ENCODE measurements at places on chromosomes 12 and 14.

GRCh38 chr14:23245282-23245681, 7.5 kb downstream of the RNF212B start:
- no peak for DNase-seq

- DNase-seq, result no peak
Observed at GRCh38 chr12:89454080-89454848, 70.3 kb downstream of the GALNT4 start.

DNA sequence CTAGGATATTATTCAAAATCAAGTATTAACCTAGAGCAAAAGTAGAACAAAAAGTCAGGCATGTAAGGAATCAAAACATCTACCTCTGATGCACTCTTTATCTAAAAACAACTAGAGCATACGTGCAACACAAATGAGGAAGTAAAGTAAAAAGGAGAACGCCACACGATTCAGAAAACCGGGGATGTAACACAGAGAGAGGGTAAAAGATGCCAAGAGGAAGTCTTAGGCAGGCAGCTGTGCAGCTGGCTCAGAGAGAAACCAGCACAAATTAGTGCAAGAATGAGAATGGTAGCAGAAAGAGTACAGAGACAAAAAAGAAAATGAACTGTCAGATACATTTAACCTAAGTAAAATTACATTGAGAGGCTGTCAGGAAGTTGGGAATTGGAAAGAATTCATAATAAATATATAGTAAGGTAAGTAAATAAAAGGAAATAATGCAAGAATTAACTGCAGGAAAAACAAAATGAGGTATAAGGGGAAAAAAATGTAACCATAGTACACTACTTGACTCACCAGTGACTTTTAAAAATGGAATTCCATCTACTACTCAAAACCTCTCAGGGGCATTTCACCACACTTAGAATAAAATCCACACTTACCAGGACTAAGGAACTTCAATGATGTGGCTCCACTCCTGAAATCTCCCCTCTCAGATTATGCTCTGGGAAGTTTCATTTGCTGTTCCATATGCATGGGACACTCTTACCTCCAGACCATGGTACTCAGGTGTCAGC, 17.1 kb downstream of the BCAT1 start:
- peak; percentile 73 for DNase-seq

DNA sequence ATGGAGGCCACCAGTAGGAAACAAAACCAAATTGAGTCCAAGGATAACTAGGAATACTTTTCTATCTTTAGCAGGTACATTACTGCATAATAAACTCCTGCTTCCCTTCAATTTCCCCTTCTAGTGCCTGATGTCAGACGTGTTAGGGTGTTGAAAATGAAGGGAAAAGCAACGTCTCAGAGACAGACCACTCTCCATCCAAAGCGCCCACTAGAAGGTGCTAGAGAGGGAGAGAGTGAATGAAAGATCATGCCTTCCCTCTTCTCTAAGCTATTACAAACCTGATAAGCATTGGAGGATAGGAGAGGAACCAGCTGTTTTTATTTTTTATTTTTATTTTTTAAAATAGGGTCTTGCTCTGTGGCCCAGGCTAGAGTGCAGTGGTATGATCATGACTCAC, 64.1 kb downstream of the ZNF641 start:
- DNase-seq, result no peak

DNA sequence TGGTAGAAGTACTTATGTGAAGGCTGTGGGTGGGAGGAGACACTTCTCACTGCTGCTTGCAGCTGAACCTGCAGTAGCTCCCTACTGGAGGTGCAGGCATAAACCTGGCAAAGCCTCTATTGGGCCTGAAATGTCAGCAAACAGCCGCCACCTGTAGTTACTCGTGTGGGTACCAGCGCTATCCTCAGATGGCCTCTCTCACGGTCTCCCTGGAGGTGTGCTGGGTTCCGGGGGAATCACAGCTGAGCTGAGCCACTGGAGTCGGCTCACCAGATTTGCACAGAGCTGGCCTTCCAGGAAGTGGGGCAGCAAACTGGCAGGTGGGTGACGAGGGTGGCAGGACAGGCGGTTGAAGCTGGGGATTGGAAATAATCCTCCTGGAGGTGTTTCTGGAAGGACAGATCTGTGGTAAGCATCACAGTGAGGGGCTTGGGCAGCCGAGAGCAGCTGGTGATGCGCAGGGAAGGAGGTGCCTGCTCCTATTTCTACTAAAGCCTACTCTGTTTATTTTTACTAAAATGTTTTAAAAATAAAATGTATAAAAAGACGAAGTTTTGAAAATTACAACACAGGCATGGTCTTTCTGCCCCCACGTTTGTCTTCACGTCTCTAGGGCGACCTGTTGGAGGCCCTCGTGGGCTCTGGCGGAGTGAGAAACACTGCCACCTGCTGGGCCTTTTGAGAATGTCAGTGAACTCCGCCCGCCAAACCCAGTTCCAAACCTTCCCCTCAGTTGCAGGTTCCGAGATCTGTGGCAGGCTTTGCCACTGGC, 67.8 kb upstream of the PLEKHG3 start:
- DNase-seq, result peak; percentile 49

DNA sequence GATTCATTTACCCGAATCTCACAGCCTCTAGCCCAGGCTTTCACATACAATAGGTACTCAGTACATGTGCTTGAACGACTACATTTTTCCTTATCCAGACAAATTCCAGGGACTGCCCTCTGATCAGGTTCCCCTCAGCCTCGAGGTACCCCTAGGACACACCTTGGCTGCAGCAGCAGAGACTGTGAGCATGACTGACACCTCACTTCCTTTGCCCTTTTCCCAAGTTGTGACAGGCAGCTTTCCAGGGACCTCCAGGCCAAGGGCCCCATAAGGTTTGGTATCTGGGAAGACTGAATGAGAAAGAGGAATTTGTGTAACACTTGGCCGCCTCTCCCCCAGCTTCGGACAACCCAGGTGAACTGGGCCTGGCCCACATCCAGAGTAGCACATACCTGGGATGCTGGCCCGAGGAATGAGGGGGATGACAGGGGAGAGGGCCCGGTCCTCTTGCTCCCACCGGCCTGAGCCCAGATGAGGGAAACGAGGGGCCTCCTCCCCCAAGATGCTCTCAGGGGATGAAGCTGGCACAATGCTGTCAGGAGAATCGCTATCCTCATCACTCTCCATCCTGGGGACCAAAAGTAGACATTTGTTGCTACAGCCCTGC, 10.2 kb upstream of the PRKAG1 start:
- no peak for DNase-seq

GRCh38 chr12:12982331-12982730, 17.7 kb downstream of the HEBP1 start:
- DNase-seq, result no peak

GRCh38 chr14:95402176-95402575, 82.5 kb upstream of the CLMN start:
- no peak for DNase-seq

GRCh38 chr12:89051065-89051677, 301.1 kb downstream of the DUSP6 start:
- peak; percentile 81 for DNase-seq

DNA sequence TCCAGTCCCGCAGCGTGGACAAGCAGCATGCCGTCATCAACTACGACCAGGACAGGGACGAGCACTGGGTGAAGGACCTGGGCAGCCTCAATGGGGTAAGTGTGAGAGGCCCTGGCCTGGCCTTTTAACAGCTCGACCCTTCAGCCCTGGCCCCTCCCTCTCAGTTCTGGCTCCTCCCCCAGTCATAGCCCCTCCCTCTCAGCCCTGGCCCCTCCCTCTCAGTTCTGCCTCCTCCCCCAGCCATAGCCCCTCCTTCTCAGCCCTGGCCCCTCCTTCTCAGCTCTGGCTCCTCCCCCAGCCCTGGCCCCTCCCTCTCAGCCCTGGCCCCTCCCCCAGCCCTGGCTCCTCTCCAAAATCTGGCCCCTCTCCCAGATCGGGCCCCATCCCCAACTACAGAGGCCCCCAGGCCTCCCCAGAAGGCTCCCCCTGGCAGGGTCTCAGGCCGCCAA, 11.2 kb downstream of the CEP170B start:
- peak; percentile 69 for DNase-seq

GRCh38 chr12:22641353-22642053, 16.5 kb downstream of the ETNK1 start:
- DNase-seq, result peak; percentile 10

GRCh38 chr12:112005419-112006395, 7.3 kb downstream of the TMEM116 start:
- peak; percentile 19 for DNase-seq

GRCh38 chr14:64612021-64612380, 62.2 kb downstream of the PPP1R36 start:
- no peak for DNase-seq

DNA sequence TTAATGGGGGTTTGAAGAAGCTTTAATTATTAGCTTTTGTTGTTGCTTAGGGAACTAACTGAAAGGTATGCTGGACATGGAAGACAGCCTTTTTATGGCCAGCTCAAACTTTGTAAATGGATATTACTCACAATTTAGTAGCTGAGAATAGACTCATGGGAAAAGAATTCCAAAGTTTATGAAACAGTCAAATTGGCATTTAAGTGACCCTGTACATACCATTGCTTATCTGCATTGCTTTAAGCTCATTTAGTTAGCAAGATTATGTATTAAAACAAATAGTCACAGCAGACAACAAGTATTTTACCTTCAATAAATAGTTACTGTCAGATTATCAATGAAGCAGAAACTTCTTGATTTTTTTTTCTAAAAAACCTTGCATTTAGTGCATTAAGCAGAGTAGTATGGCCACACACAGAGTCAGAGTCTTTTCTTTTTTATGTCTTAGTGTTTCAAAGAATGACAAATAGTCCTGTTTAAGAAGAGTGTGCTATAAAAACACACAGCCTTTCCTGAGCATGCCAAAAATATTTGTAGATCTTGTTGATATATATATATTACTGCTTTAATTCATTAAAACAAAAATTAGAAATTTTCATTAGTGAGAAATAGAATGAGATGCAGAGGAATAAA, 102.2 kb downstream of the TTC6 start:
- no peak for DNase-seq

- peak; percentile 33 for DNase-seq
Observed at GRCh38 chr14:74913986-74914573, 9.0 kb downstream of the RPS6KL1 start.

DNA sequence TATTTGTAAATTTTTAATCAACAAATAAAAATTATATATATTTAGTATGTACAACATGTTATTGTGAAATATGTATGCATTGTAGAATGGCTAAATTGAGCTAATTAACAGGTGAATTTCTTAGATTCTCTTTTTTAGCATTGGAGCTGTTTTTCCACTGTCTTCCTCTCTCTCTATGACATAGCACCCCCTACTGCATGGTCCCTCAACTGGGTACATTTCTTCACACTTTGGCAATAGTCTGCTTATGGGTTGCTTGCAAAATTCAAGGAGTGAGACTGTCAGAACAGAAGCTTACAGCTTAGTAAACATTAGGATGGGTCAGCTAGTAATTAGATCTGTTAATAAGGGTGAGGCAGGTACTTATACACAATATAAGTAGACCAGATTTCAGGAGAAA, 658.5 kb upstream of the MGAT4C start:
- DNase-seq, result no peak

GRCh38 chr12:89349814-89350213, 2.5 kb downstream of the DUSP6 start:
- DNase-seq, result peak; percentile 78

DNA sequence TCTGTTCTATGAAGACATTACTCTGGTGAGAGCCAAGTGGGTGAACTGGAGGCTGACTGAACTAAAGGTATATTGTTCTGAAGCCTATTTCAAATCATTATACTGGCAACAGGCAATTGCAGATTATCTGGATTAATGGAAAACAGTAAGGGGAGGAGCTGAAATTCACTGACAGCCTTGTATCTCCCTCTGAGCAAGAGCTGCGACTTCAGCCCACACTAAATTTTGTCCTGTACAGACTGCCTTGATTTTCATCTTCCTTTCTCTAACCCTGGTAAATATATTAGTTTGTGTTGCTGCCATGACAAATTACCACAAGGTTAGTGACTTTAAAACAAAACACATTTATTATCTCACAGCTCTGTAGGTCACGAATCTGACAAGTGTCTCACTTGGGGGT, 231.1 kb downstream of the SLC2A13 start:
- DNase-seq, result no peak

GRCh38 chr14:21680072-21680471, 6.5 kb upstream of the OR4E1 start:
- DNase-seq, result no peak

DNA sequence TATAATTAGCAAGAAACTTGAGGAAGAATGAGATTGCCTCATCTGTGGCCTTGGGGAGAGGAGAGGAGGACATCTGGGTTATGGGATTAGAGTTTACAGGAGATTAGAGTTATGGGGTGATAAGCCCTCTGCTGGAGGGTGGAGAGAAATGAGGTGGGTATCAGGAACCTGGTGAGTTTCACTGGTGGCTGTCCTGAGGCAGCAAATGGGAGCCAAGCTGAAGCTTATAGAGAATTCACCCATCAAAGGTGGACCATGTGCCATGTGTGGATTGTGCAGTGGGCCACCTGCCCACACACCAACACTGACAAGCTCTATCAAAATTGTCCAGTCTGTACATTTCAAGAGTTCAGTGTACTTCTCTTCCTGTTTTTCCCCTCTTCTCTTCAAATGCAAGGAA, 135.3 kb downstream of the AEBP2 start:
- no peak for DNase-seq

DNA sequence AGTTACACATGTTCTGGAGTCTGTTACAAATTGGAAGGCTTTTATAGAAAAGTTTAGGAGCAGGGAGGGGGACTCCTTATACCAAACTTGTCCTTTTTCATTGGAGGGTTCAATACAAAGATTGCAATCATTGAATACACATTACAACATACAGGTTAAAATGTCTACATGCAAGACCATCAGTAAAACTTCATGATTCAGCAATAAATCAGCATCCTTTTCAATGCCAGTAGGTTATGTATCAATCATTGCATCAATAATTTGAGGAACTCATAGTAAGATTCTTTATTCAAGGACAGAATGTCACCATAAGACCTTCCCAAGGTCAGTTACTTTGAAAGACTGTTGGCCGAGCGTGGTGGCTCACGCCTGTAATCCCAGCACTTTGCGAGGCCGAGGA, 16.5 kb upstream of the GALNT8 start:
- no peak for DNase-seq

DNA sequence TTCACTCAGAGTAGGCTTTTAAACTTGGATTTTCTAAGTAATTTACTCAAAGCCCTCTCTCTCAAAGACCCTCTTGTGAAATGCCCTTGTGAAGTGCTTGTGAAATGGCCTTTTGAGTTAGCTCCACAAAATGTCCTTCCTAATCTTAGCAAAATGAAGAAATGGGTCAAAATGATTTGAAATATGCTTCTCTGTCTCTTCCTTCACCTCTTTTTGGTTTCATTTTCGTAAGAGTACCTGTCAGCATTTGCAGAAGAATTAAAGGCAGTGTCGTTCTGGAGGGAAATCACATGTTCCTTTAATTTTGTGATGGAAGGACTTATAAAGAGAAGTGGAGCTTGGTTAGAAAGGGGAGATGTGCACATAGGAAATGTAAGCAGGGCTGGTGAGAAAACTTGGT, 93.7 kb downstream of the HMGA2 start:
- DNase-seq, result no peak

Measured in inflammatory macrophage treated with lipopolysaccharide for 1 hour (primary cell).